Fibroblast of pulmonary artery (primary cell): ENCODE measurements at places on chromosomes 4 and X.

DNA sequence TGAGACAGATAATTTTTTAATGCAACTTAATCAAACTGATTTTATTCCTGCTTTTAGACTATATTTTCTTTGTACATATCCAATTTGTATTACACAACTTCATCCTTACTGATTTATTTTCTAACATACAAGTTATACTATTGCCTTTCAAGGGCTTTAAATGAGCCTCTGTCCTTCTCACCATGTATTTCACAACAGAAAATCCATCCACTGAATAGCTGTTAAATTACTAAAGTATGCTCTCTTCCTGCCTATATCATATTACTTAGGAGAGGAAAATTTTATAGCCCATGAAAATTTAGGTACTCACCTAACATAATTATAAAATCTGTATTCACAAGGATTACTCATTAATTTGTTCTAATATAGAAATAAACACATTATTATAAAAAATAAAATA is 528.6 kb downstream of the ANKRD50 start:
- DNase-seq, result no peak

GRCh38 chr4:42965326-42965725 is 72.8 kb downstream of the GRXCR1 start:
- no peak for DNase-seq

DNA sequence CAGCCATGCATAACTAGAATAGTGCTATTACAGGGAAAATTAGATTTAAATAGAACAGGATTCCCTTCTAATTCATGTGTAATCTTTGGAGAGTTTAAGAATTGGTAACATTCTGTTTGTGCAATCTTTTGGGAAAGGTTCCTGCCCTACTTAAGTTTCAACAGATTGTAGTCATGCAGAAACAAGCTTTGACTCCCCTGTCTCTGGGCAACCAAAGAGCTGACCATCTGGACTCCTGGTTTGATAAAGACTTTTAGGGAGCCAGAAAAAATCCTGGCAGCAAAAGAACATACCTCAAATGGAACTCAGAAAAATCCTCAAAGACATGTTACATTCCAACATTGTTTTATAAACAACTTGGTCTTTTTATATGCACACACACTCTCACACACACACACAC is 191.1 kb upstream of the NEIL3 start:
- peak; percentile 98 for DNase-seq

DNA sequence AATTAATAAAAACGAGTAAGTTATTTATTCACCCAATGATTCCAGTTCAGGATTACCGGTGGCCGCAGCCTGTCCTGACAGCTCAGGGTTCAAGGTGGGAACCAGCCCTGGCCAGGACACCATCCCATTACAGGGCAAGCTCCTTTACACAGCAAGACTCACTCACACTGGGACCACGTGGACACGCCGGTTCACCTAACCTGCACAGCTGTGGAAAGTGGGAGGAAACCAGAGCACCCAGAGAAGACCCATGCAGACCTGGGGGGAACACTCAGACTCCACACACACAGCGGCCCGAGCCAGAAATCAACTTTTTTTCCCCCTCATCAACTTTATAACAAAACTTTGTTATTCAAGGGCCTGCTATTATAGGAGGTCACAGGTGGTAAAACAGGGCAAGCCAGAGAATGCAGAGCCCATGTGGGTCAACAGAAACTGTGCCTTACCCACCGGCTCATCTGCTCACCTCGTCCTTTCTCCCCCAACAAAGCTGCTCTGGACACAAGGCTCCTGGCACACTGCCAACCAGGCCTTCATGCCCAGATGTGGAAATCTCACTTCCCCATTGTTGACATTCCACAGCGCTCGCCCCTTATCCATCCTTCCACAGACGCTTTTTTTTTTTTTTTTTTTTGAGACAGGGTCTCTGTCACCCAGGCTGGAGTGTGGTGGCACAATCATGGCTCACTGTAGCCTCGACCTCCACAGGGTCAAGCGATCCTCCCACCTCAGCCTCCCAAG is 8.0 kb upstream of the ODAPH start:
- DNase-seq, result peak; percentile 71

- DNase-seq, result no peak
Measured at GRCh38 chr4:105710012-105710600, 1.5 kb downstream of the GSTCD start.

GRCh38 chr4:168651864-168652263 is 155.0 kb downstream of the PALLD start:
- DNase-seq, result no peak

- peak; percentile 86 for DNase-seq
Measured at GRCh38 chrX:10633722-10634121, 13.3 kb upstream of the MID1 start.

DNA sequence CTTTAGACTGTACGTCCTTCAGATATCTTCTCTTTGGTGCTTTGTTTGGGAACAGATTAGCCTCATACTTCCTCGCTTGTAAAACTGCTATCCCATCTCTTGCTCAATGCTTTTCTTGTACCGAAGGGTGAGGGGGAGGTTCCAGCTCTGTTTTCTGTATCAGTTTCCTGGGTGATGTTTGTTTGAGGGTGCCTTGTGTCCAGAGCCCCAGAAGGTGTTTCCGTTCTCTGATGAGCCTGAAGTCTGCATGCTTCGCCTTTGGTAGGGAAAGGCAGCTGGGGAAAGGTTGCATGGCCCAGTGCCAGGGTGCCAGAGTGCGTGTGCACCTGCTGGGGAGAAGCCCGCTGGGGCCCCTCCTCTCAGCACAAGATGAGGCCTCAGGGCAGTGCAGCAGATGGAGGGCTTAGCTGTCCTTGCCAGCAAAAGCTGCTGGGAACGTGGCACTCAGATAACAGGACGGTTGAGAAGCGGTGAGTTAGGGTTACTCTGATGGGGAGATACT is 73.7 kb downstream of the TBL1X start:
- DNase-seq, result no peak

GRCh38 chr4:163606896-163607691 is 112.6 kb downstream of the TMA16 start:
- no peak for DNase-seq

- DNase-seq, result no peak
Measured at GRCh38 chr4:13615161-13615560, 12.4 kb downstream of the BOD1L1 start.

DNA sequence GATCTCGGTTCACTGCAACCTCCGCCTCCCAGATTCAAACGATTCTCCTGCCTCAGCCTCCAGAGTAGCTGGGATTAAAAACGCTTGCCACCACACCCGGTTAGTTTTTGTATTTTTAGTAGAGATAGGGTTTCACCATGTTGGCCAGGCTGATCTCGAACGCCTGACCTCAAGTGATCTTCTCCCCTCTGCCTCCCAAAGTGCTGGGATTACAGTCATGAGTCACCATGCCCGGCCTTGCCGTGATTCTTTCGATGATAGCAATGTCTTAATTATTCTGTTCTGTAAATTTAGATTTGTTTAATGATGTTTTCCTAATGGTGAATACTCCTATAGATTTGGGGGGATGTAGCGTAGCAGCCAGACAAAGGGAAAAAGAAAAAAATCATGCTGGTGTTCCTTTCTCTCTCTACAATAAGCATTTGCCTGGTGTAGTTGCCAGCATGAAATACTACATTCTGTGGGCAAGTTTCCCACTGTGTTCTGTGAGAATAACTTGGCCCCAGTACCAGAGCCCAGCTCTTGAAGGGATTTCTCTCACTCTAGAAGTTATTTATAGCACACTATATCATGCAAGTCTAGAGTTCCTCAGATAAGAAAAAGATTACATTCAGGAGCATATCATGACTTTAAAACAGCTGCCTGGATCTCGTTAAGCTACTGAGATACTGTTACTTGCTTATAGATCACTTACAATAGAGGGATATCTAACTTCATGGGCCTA is 15.4 kb downstream of the NIPAL1 start:
- DNase-seq, result peak; percentile 76

DNA sequence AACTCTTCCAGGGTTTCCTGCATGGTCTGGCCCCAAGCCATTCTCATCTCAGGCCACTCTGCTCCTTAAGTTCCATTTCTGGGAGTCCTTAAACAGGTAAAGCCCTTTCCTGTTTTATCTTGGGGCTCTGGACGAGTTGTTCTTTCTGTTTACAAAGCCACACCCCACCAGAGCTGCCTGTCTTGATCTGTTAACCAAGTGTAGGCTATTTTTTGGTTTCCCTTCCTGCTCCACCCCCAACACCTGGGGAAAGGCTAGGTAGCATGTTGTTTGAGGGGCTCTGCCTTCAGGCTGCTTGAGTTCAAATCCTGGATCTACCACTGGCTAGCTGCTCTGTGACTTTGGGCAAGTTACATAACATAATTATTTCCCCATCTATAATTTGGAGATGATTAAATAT is 40.0 kb downstream of the ERVMER34-1 start:
- no peak for DNase-seq

DNA sequence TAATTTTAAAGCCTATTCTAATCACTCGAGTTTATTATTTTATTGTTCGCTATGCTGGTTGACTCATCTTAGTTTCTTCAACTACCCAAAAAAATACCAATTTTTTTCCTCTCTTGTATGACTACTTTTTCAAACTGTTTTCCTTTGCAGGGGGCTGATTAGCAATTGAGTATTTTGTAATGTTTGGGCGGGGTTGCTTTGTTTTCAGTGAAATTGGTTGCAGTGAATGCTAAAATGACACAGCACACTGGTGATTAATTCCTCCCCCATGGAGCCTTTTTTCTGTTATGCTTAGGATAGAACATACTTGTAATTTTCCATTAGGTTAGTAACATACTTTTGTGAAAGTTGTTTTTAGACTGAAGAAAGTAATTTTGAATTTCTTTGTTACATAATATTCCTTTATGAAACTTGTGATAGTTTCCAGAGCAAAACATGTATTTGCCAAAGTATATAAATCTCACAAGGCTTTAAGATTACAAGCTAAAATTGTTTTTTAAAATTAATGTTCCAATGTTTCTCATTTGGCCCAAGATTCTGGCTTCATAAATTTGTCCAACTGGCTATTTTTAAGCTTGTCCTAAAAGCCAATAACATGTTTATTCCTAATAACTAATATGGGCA is 120.4 kb downstream of the CHIC1 start:
- peak; percentile 31 for DNase-seq

- DNase-seq, result no peak
Measured at GRCh38 chrX:24859211-24859841, 156.4 kb downstream of the ARX start.

DNA sequence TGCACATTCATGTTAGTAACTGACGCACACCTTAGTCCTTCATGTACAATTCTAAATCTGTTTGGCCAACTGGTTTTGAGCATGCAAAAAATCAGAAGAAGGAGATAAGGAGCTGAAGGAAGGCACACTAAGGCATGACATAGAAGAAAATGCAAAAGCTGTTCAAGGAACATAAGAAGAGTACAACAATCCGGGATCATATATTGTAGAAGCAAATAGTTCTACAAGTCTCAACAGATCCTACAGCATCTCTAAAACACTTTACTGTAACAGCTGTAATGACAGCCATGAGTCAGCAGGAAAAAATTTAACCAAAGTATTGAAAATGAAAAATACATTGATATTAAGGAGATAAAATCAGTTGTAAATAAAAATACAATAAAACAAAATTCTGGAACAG is 57.7 kb downstream of the KLHL13 start:
- DNase-seq, result no peak

- DNase-seq, result peak; percentile 4
Measured at GRCh38 chrX:26851981-26852380, 611.2 kb downstream of the PPP4R3C start.

- DNase-seq, result peak; percentile 26
Measured at GRCh38 chr4:27007507-27007906, 146.9 kb downstream of the STIM2 start.

GRCh38 chr4:3329887-3330286 is 37.1 kb downstream of the RGS12 start:
- DNase-seq, result no peak

DNA sequence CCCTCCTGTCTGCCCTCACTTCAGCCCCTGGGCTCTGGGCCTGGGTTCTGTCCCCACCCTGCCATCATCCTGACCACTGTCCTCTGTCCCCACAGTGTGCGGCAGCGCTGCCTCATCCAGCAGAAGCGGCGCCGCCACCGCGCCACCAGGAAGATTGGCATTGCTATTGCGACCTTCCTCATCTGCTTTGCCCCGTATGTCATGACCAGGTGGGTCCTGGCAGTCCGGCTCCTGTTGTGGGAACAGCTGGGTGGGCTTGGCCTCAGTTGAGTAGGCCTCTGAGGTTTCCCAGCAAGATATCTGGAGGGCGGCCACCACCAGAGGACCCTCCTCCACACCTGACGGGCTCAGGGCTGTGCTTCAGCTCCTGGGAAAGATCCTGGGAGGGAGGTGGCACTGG is 2.2 kb downstream of the GPR78 start:
- no peak for DNase-seq

GRCh38 chr4:129345609-129346008 is 249.7 kb downstream of the C4orf33 start:
- DNase-seq, result no peak

DNA sequence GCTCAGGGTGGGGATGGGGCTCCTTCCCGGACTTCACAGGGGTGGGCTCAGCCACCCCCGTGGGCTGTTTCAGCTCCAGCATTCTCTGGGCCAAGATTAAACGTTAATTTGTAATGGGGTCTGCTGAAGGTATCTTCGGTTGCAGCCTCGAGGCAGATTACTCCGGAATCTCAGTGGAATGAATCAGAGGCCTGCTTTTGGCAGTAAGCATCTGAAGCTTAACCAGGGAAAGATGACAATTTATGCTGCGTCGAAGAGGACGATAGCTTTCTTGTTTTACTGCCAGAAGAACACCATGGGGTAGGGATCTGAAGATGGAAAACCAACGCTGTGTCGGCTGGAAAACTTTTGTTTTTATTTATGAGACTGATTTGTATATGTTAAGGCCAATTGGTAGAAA is 129.2 kb upstream of the MSX1 start:
- no peak for DNase-seq

DNA sequence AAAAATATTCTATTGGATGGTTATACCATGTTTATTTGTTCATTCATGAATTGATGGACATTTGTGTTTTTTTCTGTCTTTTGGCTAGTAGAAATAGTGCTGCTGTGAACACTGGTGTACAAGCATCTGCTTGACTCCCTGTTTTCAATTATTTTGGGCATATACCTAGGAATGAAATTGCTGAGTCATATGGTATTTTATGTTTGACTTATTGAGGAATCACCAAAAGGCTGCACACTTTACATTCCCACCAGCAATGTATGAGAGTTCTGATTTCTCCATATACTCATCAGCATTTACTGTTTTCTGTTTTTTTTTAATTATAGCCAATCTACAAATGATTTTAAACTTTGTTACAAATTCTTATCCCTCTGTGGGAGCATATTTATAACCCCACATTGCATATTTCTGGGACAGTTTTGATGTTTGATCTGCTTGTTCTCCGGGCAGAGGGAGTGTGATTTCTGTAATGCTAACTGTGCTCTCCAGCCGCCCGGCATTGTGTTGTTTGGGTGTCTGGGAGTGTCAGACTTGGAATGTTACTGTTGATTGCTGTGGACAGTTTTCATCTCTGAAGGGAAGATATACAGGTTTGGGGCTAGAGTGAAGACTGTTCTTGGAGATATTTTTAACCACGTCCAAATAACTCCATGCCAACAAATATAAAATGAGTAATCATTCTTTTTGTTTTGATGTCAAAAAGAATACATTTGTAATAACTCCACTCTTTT is 60.5 kb upstream of the PGRMC2 start:
- peak; percentile 58 for DNase-seq

DNA sequence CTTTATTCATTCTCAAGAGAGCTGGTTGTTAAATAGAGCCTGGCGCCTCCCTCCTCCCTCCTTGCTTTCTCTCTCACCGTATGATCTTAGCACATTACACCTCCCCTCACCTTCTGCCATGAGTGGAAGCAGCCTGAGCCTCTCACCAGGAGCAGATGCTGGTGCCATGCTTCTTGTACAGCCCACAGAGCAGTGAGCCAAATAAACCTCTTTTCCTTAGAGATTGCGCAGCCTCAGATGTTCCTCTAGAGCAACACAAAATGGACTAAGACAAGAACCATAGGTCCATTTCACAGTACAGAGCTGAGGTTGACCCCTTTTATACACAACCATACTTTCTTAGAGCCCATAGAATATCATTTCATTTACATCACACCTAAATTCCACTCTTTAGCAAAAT is 10.1 kb upstream of the TMEM144 start:
- no peak for DNase-seq
